ENCODE measurements at places on chromosomes 7 and 10. TPM values are rescaled to one million over a fixed set of nuclear protein-coding genes. Genes with fewer than 3 reads are reported as not detected.

BAZ1B gene
- 28.1 TPM for total RNA-seq

DNA sequence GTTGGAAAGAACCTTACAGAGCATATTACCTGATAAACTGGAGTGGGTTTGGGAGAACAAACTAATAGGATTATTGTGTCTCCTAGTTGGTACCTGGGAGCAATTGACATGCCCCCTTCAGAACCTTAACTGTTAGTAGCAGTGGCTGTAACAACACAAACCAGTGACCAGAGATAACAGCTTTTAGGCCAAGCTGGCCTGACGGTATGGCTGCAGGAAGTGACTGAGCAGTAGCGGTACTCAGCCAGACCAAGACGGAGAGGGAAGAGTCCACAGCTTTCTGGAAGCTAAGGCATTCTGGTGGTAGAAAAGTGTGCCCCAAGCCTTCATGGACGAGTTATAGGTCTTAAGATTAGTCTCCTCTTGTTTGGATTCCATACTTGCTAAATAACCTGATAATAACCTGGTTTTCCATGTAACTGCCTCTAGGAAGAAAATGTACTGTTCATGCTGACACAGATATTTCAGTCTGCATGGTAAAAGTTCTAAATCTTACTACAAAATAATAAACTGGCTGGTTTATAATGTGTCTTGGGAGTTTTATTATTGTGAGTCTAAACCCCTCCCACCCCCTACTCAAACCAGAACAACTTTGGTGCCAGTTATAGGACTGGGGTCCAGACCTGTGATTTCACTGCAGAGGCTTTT lies 11.3 kb downstream of the NOLC1 start:
- no peak for DNase-seq

- no peak for DNase-seq
Observed at GRCh38 chr10:116209781-116210180, 63.2 kb downstream of the GFRA1 start.

DNA sequence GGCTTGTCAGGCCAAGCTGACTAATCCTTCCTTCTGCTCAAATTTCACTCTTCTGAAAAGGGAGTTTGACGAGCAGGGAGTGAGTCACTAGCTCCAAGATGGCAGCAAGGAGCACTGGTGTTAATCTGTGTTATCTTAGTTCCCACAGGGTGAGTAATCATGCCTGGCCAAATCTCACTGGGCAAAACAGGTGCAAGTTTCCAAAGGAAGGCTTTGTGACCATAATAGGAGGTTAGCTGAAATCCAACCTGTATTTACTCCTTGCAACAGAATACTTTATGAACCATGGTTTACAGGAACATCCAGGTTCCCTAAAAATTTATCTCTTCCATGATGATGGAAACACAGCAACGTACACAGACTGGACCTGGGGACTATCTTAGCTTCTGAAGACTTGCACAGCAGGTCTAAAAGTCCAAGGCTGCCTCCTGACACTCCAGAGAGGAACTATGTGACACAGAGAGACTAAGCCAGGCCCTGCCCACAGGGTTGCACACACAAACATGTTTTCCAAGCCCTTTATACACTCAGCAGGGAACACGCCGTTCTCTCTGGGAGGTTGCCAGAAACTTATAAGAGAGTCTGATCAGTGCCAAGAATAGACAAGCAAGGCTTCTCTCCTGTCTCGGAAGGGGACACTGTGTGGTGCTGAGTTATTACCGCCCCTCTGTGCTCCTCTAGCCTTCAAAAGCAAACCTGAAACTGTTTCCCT lies 46.3 kb downstream of the PDK4 start:
- DNase-seq: peak; percentile 72

DNA sequence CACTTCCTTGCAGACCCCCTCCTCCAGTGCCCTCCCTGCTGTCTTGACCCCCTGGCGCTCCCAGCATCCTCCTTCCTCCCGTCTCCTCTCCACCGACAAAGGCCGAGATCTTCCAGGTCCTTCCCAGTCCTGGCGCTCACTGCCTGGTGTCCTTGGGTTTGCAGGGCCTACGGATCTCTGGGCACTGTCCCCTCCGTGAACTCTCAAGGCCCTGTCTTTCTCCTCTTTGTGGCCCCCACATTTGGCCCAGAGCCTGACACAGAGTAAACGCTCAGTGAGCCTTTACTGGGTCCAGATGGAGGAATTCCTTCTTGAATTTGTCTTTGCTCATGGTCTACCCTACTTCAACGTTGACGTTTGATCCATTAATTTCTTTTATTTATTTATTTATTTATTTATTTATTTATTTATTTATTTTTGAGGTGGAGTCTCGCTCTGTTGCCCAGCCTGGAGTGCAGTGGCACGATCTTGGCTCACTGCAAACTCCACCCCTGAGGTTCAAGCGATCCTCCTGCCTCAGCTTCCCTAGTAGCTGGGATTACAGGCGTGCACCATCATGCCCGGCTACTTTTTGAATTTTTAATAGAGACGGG lies 29.7 kb downstream of the TMEM270 start:
- DNase-seq: peak; percentile 63

- no peak for DNase-seq
Observed at GRCh38 chr7:55441774-55442522, 76.8 kb downstream of the LANCL2 start.

Data from ascending aorta (tissue), 2 donors.